ENCODE measurements at places on chromosomes 16 and 17.
A peak's percentile ranks its signal among the peaks of the same experiment; 100 is the strongest.

DNA sequence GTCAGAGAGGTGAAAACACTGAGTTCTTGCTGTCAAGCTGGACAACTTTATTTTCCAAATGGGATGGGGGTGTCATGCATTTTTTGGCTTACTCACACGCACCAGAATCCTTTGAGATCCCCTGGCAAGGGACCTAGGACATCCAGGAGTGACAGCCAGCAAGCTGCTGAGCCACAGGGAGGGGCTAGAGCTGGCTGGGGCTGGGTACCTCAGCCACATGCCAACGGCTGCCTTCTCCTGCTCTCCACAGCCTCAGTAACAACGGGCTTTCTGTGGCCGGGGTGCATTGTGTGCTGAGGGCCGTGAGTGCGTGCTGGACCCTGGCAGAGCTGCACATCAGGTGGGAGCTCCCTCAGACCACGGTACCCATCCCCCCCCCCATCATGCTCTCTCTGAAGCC, 47.6 kb downstream of the NLRC5 start:
- DNase-seq = no peak

DNA sequence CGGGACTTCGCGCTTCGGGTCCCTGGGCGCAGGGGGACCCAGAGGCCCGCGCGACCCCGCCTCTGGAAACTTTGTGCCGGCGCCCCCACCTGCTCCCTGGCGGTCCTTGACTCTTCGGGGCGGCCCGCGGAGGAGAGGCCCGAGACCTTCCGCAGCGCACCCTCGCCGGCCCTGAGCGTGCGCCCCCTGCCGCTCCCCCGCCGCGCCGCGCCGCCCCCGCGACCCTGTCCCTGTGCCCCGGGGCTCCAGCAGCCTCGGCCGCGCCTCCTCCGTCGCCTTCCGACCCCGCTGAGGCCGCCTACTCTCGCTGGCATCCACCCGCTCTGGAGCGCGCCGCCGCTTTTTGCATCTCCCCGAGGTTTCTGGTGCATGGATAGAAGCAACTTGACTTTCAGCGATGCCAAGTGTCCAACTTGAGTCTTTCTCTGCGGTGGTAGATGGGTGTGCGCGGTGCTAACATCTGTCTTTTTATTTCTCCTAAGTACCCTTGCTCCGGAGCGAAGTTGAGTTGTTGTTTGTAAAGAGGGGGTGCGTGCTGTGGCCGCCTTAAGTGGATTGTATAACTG, 414 bp downstream of the DUSP14 start:
- DNase-seq = peak; percentile 64

DNA sequence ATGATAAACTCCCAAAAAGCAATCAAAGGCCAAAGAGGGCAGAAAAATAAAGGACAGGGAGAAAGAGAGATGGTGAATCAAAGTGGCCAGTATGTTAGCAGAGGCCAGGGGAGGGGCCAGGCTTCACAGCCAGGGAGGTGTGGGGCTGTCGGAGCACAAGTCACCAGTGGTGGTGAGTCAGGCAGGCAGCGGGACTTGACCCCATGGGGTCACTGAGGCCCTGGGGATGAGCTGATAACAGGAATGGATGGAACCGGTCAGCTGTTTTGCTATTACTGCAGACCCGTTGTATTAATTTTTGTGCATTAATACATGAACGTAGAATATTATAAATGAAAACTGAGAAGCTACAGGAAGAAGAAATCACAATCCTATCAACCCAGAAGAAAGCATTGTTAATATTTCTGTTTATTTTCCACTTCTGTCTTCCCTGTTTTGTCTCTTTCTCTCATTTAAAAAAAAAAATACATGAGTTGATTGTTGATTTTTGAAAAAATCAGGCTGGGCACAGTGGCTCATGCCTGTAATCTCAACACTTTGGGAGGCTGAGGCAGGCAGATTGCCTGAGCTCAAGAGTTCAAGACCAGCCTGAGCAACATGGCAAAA, 106.9 kb downstream of the SOCS1 start:
- DNase-seq = no peak

DNA sequence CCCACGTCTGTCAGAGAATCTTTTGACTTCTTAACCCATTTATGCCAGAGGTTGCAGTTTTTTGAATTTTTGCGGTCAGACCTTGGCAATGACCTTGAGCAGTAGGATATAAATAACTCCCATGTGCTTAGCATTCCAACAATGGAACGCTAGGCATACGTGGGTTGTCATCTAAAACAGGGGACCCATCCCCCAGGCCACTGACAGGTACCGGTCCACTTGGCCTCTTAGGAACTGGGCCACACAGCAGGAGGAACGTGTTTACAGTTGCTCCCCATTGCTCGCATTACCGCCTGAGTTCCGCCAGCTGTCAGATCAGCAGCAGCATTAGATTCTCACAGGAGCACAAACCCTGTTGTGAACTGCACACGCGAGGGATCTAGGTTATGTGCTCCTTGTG, 76.8 kb upstream of the LGALS9 start:
- DNase-seq = no peak

GRCh38 chr16:84358601-84359295, 9.6 kb upstream of the ATP2C2 start:
- no peak for DNase-seq

DNA sequence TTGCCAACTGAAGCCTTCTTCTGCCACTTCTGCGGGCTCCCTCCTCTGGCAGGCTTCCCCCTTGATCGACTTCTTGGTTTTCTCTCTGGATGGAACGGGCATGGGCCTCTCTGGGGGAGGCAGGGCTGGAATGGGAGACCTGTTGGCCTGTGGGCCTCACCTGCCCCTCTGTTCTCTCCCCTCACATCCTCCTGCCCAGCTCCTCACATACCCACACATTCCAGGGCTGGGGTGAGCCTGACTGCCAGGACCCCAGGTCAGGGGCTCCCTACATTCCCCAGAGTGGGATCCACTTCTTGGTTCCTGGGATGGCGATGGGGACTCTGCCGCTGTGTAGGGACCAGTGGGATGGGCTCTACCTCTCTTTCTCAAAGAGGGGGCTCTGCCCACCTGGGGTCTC, 6.5 kb upstream of the LASP1NB start:
- DNase-seq = no peak

DNA sequence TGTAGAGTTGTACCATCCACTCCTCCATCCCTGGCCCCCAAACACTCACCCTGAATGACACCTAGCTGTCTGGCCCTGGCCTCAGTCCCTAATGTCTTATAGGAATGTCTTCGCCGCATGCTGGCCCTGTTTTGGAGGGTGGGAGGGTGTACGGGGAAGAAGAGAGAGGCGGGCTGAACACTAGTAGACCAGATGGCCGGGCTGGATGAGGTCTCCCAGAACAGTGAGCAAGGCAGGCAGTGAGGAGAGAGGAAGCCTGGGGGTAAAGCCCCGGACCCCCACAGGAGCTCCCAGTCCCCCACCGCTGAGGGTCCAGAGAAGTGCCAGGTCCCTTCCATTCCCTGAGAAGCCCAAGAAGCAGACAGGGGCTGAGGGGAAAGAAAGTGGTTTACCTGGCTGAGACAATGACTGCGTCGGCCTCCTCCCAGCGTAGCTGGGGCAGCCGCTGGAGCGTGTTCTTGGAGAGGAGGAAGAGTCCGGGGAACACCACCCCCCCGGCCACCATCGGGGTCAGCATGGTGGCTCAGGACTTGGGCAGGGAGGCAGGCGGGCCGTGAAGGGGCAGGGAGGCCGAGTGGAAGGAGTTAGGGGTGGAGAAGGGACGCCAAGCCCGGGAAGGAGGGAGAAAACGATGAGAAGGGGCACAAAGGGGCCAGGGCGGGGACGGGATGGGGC, 923 bp downstream of the TLCD3B start:
- no peak for DNase-seq

DNA sequence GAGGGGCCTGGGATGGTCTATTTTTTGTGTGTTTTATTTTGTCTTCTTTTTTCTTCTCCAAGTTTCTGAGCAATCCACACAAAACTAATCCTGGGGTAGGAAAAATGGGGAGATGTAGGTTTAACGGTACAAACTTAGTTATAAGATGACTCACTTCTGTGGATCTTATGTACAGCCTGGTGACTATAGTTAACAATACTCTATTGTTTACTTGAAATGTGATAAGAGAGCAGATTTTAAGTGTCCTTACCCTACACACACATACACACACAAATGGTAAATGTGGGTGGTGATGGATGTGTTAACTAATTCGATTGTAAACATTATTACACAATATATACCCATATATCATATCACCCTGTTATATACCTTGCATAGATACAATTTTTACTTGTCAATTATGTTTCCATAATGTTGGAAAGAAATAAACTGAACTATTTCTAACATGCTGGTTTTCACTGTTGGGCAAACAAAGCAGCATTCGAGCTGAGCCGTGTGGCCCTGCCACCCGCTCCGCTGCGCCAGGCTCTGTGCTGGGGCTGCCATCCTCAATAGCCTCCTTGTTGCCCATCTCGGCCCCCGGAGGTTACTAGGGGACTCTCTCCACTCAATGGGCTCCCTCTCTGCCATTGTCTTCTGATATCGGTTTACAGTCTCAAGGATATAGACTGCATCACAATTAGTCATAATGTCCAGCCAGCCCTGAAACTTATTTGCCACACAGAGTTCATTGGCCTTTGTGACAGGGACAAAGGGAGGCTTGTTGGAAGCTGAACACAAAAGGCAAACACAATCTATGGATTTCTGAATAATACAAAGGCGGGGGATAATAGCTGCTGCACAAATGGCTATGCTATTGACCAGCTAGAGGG, 380.3 kb upstream of the MAF start:
- no peak for DNase-seq

GRCh38 chr16:69179328-69180010, 7.5 kb upstream of the SNTB2 start:
- no peak for DNase-seq

GRCh38 chr17:76050538-76051467, 21.5 kb downstream of the SRP68 start:
- no peak for DNase-seq

- no peak for DNase-seq
Measured at GRCh38 chr17:57269598-57270255, 13.4 kb downstream of the MSI2 start.

GRCh38 chr17:21392266-21392665, 16.1 kb downstream of the KCNJ12 start:
- DNase-seq = no peak

GRCh38 chr16:75088934-75089333, 27.6 kb downstream of the LDHD start:
- no peak for DNase-seq
